ENCODE measurements at places on chromosomes 2 and 18.

DNA sequence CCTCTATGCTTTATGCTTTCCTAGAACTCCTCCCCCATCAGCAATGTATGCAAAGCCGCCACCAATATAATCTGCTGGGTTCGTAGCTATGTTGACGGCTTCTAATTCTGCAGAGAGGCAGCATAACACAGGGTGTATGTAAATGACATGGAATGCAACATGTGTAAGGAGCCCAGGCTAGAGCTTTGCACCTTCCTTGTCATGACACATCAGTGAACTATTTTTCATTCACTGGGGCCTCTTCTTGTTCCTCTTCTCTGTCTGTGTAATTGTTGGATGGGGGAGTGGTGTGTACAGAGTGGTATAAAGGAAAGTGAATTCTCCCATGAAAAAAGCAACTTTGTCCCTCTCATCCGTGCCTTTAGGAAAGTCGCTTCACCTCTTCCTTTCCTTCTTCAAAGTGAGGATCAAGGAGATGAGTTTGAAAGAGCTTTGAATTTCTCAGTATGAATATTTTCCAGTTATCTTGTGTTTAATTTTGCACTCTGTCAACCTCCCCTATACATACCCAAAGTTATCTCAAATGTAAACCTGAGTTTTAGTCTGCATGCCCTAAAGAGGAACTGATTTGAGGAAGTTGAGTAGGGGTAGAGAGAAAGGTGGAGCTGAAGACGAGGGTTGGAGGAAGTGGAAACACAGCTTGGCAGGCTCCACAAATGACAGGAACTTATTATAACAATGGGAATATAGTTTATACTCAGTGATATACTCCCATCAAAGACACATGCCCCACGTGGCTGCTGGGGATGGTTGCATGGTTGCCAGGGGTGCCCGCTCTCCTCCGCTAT is 74.9 kb upstream of the ARL4C start:
- DNase-seq: no peak

- peak; percentile 21 for DNase-seq
Observed at GRCh38 chr2:99404797-99405669, 67.8 kb downstream of the EIF5B start.

DNA sequence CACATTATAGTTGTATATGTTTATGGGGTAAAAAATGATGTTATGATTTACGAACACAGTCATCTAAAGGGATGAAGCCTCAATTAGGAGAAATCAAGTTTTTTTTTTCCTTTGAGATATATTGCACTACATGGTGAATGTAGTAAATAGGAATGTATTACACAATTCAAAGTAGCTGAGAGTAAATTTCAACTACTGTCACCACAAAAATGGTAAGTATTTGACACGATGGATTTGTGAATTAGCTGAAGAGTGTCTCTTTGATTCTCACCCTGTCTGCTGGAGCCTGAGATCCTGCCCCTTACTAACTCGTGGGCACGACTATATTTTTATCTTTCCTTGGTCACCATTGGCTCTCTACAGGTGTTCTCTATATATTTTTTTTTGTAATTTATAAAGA is 540.4 kb upstream of the DSEL start:
- no peak for DNase-seq

GRCh38 chr18:2848247-2849246 is 1.7 kb downstream of the EMILIN2 start:
- no peak for DNase-seq

DNA sequence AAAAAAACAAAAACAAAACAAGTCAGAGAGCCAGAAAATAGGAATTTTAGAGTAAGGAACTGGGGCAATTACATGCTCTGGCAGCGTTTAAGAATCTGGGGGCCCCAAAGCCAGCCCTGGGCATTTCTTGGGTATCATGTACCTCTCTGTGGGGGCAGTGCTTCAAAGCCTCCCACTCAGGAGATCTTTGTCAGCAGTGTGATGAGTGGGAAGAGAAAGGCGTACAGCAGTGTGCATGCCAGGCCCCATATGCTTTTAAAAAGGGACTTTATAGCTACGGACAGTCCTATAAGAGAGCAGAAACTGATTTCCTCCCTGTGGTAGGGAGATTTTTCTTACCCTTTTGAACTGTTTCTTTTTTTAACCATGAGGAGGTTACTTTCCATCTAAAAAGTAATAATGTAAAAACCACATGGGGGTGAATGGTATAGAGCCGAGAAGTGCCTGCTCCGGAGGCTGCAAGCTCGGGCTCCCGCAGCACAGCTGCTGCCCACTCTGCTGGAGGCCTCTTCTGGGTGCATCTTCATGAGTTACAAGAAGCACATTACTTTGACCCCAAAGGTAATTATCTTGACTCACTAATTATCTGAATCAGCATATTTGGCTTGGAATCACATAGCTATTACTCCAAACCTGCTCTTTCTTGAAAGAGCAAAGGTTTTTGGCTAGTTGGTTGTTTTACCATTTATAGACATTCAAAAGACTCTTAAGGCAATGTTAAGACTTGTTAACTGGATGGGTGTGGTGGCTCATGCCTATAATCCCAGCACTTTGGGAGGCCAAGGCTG is 46.4 kb downstream of the PROC start:
- no peak for DNase-seq

DNA sequence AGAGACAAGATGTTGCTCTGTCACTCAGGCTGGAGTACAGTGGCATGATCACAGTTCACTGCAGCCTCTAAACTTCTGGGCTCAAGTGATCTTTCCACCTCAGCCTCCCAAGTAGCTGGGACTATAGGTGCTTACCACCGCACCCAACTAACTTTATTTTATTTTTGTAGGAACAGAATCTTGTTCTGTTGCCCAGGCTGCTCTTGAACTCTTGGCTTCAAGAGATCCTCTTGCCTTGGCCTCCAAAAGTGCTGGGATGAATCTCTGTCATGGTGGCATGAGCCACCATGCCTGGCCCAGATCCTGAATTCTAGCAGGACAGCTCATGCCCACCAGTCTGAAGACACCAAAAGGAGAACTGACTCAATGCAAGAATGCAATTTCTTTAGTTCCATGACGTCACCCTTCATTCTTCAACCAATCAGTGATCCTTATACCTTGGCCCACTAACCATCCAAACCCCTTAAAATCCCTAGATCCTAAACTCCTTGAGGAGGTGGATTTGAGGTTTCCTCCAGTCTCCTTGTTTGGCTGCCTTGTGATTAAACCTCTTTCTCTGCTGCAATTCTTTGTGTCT is 25.6 kb upstream of the CXXC1 start:
- DNase-seq: no peak

GRCh38 chr2:64837925-64838641 is 151.1 kb upstream of the SLC1A4 start:
- no peak for DNase-seq

GRCh38 chr2:201696151-201696659 is 2.2 kb downstream of the MPP4 start:
- DNase-seq: no peak

DNA sequence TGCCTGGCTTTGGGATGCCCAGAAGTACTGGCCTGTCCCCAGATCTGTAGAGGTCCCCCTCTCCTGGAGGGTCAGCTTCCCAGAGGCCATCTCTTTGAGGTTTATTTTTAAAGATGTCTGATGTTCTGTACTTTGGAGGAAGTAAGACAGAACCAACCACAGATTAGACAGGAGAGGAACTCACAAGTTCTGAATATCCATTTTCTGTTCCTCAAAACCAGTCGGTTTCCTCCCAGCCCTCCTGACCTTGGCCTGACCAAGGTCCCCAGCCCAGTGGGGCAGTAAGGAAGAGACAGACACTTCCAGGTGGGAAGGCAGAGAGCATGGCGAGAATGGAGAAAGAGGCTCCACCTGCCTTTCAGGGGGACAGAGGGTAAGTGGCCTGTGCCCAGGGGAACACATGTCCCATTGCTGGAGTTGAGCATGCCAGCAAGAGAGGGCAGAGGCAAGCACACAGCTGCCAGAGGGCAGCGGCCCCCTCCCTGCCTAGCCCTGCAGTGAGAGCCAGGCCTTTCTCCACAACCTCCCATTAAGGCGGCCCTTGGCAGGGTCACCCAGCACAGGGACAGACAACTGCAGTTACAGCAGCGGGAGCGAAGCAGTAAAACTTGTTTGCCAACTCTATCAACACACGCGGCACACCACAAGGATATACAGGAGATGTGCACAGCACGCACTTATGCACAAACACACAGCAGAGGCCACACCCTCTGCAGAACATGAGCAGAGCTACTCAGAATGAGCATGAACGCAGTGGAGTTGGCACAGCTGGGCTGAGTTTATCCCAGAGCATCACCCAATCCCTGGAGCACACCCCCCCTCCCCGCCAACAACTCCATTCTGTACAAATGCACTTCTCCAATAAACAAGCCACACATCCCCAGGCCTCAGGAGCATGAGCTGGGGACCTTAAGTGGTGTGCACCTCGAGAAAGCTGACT is 18.5 kb upstream of the SEMA4C start:
- no peak for DNase-seq

DNA sequence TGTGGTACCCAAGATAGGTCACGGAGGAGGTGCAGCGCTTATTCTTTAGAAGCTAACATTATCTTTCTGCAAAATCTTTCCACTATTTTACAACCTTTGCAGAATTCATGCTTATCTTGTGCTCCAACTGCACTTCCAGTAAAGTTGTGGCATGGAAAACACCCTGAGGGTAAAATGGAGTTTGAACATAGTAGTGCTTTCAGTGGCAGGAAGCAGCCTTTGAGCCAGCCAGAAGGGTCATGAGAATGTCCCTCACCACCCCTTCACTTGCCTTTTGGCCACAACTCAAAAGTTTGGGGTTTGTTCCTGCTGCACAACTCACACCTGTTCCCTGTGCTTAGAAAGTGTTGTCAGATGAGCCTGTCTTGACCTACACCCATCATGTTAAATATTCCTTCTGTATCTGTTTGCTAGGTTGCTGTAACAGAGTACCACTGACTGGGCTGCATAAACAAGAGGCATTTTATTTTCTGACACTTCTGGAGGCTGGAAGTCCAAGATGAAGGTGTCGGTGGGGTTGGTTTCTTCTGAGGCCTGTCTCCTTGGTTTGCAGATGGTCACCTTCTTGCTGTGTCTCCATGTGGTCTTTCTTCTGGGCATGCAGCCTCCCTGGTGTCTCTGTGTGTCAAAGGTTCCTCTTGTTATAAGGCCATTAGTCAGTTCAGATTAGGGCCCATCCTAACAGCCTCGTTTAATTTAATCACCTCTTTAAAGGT is 194.1 kb downstream of the SMAD7 start:
- DNase-seq: no peak

DNA sequence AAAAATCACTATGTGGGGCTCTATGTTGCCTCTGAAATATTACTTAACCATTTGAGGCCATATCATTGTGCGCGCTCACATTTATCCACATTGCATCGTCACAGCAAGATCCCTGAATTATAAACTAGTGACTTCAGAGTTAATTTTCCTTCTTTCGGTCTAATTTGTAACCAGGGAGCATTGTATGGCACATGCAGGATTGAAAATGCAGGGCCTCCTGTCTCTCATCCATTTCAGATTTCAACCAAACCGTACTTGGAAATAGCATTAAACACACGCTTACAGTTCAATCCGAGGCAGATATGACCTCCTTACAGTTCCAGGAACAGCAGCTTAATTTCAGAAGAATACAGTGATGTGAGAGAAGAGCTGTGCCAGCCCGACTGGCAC is 532 bp downstream of the MYOM1 start:
- no peak for DNase-seq

DNA sequence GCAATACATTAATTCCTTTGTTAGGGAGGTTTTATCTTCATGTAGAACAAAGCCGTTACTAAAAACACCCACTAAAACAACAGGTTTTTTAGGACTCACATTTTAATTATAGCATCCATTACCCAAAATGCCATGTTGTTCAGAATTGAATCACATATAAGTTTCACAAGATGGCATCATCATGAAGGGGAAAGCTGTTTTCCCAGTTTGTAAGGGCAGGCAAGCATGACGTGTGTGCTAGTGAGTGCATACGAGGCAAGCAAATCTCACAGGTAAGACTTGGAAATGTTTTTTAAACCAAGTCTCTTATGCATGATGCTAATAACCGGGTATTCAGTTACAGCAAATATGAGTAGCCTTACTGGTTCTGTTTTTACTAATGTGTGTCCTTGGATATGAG is 111.8 kb upstream of the NFATC1 start:
- no peak for DNase-seq

- no peak for DNase-seq
Observed at GRCh38 chr2:174654419-174654941, 56.9 kb upstream of the WIPF1 start.

- DNase-seq: no peak
Observed at GRCh38 chr2:197358931-197359330, 48.4 kb upstream of the ANKRD44 start.

Measured in erythroblast (primary cell).